CD4-positive, alpha-beta T cell treated with Interleukin-17A for 1 hour (primary cell): ENCODE measurements at places on chromosomes 2 and 18.
A peak's percentile ranks its signal among the peaks of the same experiment; 100 is the strongest.

GRCh38 chr2:153940511-153940910 lies 68.8 kb downstream of the GALNT13 start:
- no peak for DNase-seq

DNA sequence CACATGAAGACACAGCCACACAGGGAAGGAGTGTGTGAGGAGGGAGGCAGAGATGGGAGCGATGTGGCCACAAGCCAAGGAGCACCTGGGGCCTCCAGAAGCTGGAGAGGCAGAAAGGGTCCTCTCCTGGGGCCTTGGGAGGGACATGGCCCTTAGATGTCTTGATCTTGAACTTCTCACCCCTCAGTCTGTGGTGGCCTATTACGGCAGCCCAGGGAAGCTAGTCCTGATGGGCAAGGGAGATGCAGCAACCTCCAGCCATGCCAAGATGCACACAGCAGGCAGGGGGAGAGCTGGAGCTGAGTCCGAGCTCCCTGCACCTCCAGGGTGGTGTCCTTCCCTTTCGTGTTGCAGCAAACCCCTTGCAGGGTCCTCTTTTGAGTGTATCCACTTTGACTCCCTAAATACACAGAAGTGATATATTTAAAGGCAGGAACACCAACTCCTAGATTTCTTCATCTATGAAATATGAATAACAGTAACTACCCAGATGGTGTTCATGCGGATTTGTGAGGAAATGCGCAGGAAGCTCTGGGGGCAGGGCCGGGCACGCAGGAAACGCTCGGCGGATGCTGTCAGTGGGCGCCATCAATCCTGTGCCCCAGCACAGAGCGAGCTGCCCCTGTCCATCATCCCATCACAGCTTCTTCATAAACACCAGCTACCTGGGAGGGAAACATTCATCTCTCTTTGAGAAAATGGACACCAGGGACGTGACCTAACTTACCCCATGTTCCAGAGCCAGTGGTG lies 230.4 kb upstream of the MYT1L start:
- no peak for DNase-seq

DNA sequence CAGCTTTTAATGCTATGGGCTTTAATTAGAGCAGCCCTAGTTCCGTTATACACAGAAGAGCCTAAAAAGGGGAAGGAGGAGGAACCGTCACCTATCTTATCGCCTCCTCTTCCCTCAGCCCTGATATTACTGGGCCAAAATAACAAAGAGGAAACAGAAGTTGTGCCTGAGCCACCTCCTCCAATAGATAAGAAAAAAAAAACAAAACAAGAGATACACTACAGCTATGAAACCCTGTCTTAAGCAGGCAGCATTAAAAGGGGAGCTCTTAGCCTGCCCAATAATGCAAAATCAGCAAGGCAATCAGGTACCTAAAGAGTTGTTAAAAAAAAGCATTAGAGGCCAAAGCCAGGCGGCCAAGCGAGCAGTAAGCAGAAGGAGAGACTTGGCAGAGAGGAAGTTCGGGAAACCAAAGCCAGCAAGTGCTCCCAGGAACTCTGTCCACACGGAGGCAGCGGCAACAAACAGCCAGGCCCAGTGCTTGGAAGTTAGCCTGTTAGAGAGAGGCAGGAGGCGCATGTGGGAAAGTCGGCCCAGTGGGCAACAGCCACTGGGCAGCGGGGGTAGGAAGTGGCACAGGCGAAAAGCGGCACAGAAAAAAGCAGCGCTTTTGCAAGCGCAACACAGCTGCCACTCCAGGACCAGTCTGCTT lies 41.8 kb upstream of the PDK1 start:
- no peak for DNase-seq

- no peak for DNase-seq
These were observed 1.3 kb downstream of the SPTBN1 start for GRCh38 chr2:54457323-54458023.

DNA sequence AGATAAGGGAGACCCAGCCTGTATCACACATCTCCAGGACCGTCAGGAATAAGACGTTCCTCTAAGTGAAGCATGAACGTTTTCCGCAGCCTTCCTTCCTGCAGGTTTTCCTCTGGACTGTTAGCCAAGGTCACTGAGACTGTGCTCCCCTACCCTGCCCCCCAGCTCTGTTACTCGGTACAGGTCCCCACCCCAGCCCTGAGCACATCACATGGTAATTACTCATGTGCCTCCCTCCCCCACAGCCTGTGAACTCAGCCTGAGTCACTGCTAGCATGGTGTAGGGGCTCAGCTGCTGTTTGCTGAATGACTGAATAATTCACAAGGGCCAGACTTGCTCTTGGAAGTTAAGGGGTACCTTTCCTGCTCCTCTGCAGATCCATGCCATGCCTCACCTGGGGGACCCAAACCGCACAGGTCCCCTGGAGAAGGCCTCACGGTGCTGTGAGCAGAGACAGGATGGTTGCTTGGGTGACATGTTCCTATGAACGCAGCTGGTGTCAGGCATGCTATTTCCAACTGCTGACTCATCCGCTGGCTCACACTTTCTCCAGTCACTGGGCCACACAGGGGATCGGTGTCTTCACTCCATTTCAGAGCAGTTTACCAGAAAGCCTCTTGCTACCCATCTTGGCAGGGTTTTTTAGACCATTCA lies 88.2 kb downstream of the PLB1 start:
- no peak for DNase-seq

DNA sequence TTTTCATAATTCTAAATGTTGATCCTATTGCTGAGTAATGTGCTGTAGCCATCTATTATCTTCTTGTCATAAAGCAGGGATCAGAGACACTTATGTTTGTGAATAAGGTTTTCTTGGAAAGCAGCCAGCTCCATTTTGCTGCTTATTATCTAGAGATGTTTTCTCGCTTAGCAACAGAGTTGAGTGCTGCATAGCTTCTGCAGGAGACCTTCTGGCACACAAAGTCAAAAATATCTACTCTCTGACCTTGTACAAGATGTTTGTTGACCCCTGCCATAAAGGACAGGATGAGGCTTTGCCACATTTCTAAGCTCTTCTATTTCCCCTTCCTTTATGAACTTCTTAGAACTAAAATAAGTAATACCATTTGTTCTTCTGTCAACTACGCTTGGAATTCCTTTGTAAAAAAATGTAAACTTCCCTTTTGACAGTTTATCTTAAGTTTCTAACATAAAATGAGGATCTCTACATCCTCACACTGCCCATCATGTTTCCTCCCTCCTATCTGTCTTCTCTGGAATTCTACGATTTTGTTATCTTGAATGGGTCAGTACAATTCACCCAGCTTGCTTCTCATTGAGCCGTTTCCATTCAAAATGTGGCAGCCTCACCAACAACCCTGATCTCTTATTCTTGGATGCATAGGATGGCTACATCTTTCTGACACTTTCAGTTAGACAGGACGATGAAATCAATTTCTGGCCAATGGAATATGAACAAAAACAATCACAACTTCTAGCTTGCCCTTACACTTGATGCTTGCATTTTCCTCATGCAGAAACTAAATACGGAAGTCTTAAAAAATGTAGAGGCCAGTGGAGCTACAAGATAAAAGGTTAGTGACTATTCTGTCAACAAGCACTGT lies 1377.0 kb downstream of the SUCLG1 start:
- no peak for DNase-seq

GRCh38 chr2:214311031-214311533 lies 99.8 kb upstream of the VWC2L start:
- DNase-seq, result no peak

GRCh38 chr2:127012215-127012614 lies 94.7 kb downstream of the BIN1 start:
- DNase-seq, result no peak

- no peak for DNase-seq
These were observed 34.2 kb downstream of the RNU4ATAC start for GRCh38 chr2:121564905-121565304.

DNA sequence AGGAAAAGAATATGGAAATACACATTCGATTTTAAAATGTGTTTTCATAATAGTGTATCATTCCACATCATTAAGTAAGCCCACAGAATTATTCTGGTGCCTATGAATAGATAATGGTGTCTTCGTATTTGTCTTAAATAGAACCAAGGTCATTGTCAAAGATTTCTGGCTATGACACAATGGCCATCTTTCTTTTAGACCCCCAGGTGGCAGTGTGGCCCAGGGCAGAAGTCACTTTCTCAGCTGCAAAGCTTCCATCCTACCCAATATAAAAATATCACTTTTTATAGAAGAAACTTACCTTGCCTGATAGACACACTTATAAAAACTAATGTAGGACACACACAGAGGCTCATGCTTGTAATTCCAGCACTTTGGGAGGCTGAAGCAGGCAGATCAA lies 57.5 kb downstream of the ZRANB3 start:
- peak; percentile 11 for DNase-seq

DNA sequence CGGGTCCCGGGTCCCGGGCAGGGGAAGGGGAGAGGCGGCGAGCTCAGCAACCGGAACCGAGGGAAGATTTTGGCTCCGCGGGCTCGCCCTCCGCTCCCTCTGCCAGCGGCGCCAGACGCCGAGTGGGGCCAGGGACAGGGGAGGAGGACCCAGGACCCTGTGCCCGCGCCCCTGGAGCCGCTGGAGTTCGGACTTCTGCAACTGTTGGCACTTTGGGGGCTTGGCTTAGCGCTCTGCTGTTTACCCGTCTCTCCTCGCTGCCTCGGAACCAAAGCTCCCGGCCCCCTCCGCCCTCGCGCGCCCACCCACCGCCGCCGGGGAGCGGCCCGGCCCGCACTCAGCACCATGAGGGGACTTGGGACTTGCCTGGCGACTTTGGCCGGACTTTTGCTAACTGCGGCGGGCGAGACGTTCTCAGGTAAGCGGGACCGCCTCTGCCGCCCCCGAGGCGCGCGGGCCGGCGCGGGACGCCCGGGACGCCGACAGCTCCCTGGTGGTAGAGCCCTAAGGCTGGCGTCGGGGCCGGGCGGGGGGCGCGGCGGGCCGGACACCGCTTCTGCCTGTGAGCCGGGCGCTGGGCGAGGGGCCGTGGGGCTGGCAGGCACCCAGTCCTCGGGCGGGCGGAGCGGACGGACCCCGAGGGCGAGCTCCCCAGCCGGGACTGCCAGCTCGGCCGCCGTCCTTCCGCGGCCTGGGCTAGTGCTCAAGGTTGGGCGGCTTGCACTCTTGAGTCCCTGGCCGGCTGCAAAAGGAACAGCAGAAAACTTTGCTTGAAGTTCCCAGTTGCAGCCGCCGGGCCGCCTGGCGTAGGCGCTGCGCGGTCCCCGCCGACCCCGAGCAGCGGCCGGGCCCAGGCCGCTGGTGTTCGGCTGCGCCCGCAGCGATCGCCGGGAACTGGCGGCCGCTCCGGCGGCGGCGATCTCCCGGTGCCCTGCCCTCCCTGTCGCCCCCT lies 634 bp downstream of the PTPRM start:
- no peak for DNase-seq

- DNase-seq, result no peak
These were observed 165.4 kb upstream of the ZFP36L2 start for GRCh38 chr2:43391878-43392215.

DNA sequence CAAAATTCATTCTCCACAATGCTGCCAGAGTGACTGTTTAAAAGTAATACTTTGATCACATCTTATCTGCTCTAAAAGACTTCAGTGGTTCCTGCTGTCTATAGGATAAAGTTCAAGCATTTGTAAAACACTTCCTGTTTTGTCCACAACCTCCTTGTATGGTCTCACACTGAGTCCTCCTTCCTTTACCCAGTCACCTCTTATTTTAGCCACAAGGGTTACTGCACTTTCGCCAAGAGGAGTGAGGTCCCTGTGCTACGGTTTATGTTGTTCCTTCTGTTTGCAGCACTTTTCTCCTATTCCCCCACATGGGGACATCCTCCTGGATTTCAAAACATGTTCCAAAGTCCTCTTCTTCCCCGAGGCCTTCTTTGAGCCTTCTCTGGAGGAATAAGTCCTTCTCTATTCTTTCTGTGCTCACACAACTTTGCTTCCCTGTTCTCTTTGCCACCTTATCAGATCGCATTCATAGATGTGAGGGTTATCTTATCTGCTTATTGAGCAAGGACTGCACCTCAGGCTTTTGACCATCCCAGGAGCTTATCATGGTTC lies 112.2 kb upstream of the NABP1 start:
- no peak for DNase-seq

DNA sequence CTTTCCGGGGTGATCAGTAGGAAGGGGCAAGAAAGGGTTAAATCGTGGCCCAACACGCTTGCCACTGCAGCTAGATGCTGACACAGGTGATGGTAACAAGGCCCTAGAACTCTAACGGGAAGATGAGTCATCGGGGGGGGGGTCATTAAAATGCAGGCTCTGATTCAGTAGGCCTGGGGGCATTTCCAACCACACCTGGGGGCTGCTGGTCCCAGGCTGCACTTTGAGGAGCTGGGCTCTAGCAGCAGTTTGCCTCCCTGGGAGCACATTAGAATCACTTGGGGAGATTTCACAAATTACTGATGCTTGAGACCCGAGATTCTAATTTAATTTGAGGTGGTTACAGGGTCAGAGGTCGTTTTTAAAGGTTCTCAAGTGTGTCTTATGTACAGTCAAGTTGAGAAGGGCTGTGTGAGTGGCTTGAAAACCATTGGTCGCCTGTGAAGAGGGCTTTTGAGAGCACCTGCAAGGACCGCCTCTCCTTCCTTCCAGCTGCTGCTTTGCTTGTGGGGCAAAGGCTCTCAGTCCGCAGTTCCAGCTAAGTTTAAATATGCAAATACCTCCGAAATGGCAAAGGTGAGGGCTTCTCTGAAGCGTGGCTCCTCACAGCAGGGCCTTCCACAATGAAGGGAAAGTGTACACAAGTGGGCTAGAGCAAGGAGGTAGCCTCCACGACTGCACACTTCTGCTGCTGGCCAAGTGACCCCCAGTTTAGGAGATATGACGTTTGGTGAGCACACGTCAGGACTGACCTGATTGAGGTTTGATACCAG lies 128.0 kb upstream of the MSH6 start:
- DNase-seq, result no peak

DNA sequence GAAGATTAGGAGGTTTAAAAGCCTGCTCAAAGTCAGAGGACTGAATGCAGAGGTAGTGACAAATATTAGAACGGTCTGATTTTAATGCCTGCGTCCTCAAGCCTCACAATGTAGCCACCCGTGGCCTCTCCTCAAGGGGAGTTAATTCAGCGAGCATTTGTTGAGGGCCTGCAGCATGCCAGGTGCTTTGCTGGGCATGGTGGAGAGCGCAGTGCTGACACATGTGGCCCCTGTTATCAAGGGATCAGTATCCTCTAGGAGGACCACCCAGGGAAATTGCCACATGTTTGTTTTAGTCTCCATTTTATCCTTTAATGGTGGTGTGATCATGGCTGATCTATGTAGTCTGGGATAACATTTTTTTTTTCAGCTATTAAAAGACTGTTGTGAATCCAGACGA lies 19.2 kb downstream of the PMAIP1 start:
- no peak for DNase-seq

DNA sequence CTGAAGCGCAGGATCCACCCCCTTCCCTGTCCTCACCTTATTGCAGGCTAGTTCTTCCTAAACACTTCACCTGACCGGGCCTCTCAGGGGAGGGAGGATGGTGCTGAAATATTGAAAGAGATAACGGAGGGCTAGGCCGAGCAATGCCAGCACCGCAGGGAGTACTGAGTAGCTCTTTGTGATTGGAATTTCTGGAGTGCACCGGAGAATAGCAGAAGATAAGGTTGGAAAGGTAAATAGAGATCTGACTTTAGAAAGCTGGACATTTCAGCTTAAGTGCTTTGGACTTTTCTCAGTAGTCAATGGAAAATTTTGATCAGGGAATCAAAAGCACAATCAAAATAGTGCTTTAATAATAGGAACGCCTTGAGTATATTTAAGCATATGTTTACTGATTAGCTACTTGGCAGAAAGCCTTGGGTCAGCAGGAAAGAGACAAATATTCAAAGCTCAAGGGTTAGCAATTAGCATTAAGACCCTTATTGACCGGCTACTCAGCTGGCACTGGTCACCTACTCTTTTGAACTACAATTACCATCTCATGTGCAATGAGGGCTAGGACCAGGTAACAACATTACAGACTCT lies 142.9 kb upstream of the NDUFV2 start:
- DNase-seq, result no peak
